ENCODE measurements at places on chromosomes 16 and 17.

DNA sequence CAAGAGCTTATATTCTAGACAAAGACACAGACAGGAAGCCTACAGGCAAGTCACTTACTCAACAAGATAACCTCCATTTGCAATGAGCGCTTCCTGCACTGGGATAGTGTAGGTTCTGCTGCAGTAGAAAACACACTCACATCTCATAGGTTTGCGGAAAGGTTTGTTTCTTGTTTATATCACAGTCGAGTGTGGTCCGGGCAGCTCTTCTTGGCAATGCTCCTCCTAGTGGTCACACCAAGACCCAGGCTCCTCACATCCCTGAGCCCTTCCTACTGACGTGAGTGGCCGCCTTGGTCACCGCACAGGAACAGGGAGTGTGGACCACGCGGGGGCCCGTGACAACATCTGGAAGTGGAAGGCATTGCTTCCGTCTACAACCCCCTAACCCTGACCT lies 48.0 kb upstream of the RBFOX3 start:
- no peak for DNase-seq

DNA sequence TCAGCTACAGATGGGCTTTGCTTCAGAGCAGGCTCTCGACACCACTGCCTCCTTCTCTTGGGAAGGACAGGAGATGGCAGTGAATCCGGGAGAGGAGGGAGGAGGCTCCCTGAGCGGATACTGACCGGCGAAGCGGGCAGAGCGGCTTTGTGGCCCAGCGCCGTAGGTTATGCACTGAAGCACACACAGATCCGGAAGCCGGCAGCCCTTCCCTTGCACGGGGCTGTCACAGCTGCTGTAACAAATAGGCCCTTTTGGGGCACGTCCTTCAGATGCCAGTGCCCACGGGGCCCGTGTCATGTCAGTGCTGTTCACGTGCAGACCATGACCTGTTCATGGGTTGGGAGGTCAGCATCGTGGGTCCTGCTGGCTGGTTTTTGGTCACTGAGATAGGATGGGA lies 144.7 kb upstream of the CHMP6 start:
- no peak for DNase-seq

- no peak for DNase-seq
Measured at GRCh38 chr16:49424961-49425360, 51.4 kb downstream of the C16orf78 start.

GRCh38 chr16:53341792-53342191 lies 92.5 kb upstream of the RBL2 start:
- DNase-seq, result no peak

DNA sequence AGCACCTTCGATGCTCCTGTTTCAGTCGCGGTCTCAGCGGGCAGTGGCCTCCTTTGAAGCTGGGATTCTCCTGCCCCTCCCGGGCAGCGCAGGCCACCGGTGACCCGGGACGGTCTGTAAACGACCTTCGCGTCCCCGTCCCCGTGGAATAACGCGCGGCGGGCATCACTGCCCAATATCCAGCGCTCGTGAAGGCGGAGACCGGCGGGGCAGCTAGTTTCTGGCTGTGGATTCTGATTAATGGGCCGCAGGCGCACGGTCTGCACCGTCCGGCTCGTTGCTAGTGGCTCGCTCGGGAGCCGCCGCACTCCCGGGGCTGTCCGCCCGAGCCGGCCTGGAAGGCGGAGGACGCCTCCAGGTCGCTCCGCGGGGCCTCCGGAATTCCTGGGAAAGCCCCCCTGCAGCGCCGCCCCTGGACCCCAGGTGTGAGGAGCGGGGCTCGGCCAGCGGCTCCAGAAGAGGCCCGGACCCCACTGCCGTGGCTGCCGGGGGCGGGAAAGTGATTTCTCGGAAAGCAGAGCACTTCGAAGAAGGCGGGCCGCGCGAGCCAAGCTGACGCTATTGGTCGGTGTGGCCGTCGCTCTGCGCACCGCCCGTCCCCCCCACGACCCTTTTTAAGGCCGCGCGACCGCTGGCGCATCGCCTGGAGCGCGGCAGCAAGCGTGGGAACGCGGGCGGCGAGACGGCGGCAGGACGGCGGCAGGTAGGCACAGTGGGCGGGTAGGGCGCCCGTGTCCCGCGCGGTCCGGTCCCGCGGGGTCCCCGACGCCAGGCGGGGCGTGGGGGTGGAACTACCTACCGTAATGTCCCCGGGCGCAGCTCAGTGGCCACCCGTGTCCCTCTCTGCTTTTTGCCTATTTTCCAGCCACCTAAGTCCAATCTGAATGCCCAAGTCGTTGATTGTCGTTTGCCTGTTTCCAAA lies at the start of gene IRF8:
IRF8 (plus strand) TSS at position 642 of the 922 bp plus-strand sequence. CDS start 3,854 bp downstream, outside the sequence.
- DNase-seq, result peak; percentile 82
